PC-3 (cell line): ENCODE measurements at places on chromosomes 4 and X.

DNA sequence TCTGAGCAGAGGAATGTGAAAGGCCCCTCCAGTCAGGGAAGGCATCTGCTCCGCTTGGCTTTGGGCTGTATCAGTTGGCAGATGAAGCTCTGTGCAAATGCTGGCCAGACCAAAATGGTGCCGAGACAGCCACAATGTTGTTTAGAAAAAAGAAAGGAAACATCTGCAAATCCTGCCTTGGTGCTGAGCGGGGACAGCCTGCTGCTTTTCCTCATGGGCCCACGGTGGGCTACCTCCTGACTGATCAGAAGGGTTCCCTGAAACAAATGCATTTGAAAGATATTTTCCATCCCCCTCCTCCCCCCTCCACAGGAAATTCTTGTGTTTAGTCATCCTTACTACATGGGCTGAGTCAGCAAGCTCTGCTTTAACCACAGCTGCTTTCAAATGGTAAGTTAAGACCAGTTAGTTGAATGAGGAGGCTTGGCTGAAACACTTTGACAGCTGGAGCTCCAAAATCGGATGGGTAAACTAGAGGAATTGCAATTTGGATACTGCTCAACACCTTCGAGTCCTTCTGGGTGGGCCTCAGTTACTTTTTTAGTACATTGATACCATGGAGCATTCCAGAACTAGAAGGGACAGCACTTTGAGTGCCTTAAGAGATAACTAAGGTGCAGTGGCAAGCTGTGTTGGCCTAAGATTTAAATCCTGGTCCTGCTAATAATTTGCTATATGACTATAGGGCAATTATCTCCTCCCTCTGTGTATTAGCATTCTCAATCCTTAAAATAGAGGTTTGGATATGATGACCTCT, 36.0 kb downstream of the PLAC1 start:
- DNase-seq: peak; percentile 86

- DNase-seq: no peak
Observed at GRCh38 chr4:57282933-57283310, 172.7 kb upstream of the IGFBP7 start.

GRCh38 chrX:37754516-37754915, 25.3 kb upstream of the CYBB start:
- no peak for DNase-seq

- DNase-seq: no peak
Observed at GRCh38 chr4:138852681-138853080, 162.9 kb upstream of the NOCT start.

DNA sequence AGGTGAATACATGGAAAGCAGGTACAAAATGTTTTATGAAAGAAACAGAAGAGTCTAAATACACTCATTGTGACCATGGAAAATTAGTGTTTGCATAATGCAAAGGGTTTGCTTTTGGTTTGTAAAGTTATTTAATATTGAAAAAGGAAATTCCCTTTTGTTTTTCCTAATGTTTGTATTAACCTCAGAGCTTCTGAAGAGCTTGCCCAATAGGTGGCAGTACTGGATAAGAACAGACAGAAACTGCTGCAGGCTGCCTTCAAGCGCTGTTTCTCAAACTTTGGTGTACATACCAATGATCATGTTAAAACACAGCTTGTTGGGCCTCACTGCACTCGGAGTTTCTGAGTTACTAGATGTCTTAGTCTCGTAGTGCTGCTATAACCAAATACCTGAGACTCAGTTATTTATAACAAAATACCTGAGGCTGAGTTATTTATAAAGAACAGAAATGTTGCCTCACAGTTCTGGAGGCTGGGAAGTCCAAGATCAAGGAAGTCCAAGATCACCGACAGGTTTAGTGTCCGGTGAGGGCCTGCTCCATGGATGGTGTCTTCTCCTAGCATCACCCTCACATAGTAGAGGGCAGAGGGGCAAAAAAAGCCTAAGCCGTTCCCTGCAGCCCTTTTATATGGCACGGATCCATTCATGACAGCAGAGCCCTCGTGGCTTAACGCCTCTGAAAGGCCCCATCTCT, 54.2 kb downstream of the SUPT20HL2 start:
- peak; percentile 67 for DNase-seq

GRCh38 chr4:17476853-17477252, 35.0 kb downstream of the QDPR start:
- DNase-seq: no peak

DNA sequence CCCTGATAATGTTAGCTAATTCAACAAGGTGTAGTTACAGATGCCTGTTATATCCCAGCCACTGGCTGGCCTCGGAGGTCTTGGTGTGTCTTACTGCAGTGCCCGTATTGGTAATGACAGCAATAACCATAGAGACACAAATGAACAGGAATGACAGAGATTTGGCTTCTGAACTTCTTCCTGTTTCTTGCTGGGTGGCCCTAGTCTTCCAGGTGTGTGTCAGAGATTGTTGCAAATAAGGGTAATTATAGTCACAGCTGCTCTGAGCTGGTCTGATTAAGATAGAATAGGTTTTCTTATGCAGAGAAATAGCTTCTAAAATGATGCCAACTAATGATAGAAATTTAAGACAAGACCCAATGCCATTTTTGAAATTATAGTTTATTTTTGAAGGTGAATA, 64.1 kb upstream of the MAD2L1 start:
- DNase-seq: no peak

DNA sequence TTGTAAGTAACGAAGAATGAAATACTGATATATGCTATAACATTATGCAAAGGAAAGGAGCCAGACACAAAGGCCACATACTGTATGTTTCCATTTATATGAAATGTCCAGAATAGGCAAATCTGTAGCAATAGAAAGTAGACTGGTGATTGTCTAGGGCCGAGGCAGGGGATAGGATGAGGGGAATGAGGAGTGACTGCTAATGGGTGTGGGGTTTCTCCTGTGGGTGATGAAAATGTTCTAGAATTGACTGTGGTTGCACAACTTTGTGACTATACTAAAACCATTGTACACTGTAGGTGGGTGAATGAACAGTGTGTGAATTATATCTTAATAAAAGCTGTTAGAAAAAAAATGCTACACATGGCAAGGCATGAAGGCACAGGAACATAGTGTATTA, 19.9 kb upstream of the SUPT20HL1 start:
- DNase-seq: no peak
